ENCODE measurements at places on chromosomes 16 and 17.

- no peak for DNase-seq
These were observed 13.1 kb upstream of the SEPHS2 start for GRCh38 chr16:30458561-30459394.

GRCh38 chr16:86217891-86218270, 292.4 kb upstream of the FOXF1 start:
- no peak for DNase-seq

DNA sequence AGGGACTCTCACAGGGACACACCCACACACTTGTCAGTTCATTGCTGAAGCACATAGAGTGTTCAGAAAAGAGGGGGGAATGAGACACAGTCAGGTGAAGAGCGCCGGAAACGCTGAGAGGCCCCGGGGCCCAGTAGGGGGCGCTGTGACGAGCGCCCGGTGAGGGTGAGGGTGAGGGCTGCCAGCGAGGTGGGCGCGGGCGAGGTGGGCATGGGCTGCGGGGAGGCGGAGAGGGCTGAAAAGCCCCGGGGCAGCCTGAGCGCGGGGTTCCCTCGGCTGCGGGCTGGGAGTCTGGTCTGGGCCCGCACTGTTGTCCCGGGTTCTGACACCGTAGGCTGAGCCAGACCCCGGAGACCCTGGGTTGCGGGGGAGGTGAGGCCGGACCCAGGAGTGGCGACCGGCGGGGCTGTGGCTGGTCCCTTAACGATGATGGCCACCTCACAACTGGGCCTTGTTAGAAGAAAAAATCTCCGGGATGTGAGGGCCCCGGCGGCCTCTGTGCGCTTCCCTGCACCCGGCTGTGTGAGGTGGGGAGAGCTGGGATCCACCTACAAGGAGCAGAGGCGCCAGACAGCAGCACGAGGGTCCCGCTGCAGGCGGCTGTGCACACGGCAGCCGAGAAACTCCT, 91.4 kb downstream of the C16orf78 start:
- DNase-seq = no peak

- DNase-seq = no peak
These were observed 345.9 kb downstream of the C16orf95 start for GRCh38 chr16:86971251-86971650.

GRCh38 chr16:3188675-3188924, 596 bp downstream of the OR1F1 start:
- DNase-seq = no peak

- no peak for DNase-seq
These were observed 6.1 kb downstream of the SLC35G3 start for GRCh38 chr17:35188111-35188510.

DNA sequence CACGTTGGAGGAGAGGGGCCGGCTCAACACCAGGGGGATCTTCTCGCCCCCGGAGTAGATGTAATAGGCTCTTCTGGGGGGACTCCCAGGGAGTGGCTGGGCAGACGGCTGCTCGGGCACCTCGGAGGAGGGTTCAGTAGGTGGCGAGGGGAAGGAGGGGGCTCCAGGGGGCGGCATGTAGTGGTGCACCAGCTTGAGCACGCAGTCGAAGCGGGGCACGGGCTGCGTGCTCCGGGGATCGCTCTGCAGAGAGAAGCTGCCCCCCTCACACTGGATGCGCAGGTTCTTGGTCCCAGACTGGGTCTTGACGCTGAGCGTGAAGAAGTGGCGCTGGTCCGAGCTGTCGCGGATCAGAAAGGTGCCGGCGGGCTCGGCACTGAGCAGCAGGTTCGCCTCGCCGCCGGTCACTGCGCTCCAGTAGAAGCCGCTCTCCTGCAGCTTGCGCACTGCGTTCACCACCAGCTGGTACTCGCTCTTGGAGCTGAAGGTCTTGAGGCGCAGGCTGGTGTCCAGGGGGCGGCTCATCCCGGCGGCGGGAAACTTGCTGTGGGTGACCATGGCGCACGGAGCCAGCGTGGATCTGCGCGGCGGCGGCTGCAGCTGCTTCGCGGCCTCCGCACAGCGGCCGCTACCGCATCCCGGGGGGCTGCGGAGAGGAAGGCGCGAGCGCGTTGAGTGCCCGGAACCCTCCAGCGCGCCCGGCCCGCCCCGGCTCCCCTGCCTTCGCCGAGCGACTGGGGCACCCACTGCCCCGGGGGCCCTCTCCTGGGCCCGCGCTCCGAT, 1.1 kb downstream of the SOCS3 start:
- DNase-seq = no peak

DNA sequence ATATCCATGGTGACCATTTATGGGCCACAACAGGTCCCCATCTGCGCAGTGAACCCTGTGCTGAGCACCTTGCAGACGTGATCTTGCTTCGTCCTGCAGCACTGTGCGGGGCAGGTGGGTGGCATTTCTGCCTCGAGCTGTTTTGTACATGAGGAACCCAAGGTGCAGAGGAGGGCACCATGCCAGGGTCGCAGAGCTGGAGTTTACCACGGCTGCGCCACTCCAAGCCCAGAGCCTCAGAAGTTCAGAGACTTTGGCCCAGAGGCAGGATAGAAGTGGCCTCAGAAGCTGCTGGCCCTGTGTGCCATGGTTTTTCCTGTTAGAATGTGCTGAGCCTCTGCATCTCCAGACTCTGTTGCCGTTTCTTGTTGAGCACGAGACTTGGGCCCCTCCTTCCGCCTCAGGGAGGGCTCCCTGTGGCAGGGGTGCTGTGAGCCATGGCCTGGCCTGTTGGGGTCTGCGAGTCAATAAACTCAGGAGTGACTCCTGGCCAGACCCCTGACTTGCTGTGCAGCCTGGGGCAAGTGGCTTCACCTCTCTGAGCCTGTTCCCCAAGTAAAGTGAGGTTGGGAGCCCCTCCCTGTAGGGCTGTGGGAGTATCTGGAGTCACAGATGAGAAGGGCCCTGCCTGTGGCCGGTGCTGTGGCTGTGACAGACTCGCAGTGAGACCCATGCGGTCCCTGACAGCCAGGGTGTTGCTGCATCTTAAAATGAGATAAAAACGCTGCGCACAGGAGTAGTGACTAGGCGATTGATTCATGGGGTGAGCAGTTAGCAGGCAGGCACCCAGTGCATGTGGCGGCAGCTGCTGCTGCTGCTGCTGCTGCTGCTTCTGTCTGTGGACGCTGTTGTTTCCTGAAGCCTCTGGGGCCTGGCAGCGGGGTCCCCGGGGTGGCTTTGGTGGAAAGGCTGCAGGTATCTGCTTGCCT, 11.8 kb downstream of the MAP2K3 start:
- DNase-seq = no peak

GRCh38 chr16:2366660-2367309, 26.3 kb upstream of the ABCA3 start:
- DNase-seq = no peak

GRCh38 chr16:89915303-89916232, 3.1 kb upstream of the MC1R start:
- no peak for DNase-seq

Measured in SHP77 treated with DMSO at 0.1 percent for 48 hours (cell line).